CD4-positive, alpha-beta T cell (primary cell): ENCODE measurements at places on chromosomes 3 and 15.

GRCh38 chr3:25429361-25430286, 1.6 kb downstream of the RARB start:
- DNase-seq, result no peak

DNA sequence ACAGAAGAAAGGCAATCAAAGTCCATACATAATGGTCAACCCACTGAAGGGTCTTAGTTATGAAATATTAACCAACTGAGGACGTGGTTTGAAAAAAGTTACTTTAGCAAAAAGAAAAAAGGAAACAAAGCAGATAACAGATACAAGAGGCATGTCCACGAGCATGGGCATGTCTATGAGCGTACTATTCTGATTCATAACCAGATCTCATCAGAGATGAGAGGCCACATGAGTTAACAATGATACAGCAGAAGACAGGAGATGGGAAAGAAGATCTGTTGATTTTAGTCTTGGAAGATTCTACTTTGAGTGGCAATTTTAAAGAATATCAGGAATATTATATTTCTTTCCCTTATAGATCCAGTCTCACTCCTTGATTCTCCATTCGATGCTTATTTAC, 262.9 kb upstream of the SLITRK3 start:
- DNase-seq, result no peak

- no peak for DNase-seq
Measured at GRCh38 chr15:35691891-35692867, 146.2 kb upstream of the DPH6 start.

DNA sequence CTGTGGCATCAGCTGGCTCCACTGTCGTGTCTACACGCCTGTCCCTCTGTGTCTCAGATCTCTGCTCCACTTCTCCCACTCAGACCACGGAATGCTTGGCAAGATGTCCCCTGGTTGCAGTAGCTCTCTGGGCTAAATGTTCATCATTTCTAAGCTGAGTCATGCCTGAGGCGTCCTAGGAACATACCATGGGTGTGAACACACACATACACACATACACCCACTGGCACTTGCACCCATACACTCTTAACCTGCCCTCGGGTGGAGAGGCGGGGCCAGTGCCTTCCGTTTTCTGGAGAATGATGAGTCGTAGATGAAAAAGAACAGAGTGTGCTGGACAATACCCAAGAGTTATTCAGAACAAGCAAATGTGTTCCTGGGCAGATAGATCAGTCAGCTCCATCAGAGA, 72.4 kb downstream of the SENP2 start:
- DNase-seq, result no peak

GRCh38 chr15:95162069-95162468, 930.7 kb downstream of the MCTP2 start:
- DNase-seq, result no peak

DNA sequence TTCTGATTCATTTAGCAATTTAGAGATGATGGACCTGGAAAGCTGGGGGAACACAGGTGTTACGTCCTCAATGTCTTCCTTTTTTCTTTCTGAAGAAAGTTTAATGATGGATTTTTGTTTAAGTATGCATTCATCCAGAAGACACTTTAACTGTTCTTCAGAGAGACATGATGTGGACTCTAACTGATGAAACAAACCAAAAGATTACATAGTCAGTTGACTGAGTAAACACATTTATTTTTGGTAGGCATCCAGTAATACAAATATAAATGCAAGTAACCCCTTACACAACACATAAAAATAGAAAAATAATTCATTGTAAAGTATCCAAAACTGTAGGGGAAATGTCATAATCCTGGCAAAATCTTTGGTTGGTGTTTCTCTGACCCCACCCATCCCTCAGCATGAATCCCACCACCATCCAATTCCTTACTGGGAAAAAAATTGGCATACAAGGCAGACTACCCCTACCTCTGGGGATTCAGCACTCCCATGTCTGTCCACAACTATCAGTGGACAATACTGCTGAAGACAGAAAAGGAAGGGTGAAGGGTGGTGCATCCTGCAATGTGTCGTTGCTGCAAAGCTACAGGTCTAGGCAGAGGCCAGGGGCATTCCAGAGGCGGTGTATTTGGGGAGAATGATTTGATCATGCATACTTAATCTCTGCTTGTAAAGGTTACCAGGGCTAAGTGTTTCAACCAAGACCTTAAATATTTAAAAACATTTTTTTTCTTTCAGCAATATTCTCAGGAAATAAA, 37.4 kb downstream of the THBS1 start:
- no peak for DNase-seq

DNA sequence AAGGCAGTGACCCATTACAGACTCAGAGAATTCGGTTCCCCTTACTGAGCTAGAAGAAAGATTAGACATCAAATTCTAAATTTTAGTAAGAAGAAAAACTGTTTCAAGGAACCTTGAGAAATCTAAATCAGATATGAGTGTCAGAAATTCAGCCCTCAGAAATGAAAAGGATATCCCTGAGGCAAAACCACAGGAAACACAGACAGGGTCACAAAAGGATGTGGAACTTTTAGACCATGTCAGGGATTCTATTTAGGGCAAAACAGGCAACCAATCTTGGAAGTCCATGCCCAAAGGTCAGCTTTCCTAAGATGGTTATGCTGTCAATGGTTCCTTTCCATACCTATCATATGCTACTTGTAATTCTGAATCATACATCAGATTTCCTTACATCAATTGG, 31.6 kb downstream of the SHOX2 start:
- no peak for DNase-seq
